ENCODE measurements at places on chromosomes 2 and 18.

GRCh38 chr2:207513551-207514257, 16.1 kb upstream of the CREB1 start:
- DNase-seq = no peak

- no peak for DNase-seq
Measured at GRCh38 chr2:98308068-98308467, 38.2 kb upstream of the CNGA3 start.

- DNase-seq = no peak
Measured at GRCh38 chr2:36697424-36698066, 1.0 kb downstream of the VIT start.

DNA sequence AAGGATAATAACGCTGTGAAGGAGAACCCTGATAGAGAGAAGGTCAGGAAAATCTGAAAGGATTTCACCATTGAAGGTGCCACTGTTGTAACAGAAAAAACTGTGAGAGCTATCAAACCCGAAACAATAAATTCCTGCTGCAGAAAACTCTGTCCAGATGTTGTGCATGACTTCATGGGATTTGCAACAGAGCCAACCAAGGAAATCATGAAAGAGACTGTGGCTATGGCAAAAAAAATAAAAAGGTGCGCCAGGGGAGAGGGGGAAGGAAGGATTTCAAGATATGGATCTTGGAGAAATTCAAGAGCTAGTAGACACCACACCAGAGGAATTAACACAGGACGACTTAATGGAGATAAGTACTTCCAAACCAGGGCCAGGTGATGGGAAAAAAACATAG, 88.0 kb downstream of the LDLRAD4 start:
- no peak for DNase-seq

GRCh38 chr2:182020286-182021070, 34.8 kb downstream of the PPP1R1C start:
- no peak for DNase-seq

- DNase-seq = no peak
Measured at GRCh38 chr2:227627769-227628168, 10.5 kb downstream of the SCYGR4 start.

- no peak for DNase-seq
Measured at GRCh38 chr2:2175381-2176090, 155.5 kb downstream of the MYT1L start.

DNA sequence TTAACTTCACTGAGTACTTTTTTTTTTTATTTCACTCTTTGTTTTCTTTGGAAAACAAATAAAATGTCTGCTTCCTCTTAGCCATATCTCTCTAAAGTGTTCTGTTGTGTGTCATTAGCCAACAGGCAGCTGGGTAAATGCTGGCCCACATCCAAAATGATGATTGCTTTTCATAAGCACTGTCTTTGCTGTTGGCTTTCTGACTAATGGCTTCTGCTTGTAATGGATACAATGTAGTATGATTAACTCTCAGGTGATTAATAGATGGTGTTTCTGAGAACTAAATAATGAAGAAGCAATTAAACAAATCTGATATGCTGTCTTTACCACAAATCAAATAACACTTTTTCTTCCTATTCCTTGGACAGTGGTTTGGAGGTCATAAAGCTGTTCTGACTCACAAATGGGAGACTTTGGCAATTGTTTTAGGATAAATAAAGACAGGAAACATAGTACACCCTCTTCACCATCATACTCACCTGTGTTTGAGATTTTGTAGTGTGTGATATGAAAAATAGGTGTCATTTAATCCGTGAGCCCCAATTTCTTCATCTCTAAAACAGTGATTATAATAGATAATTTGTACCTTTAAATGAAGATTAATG, 888.4 kb downstream of the TSN start:
- no peak for DNase-seq
